ENCODE measurements at places on chromosomes 3 and 15. TPM values are rescaled to one million over a fixed set of nuclear protein-coding genes. Genes with fewer than 3 reads are reported as not detected.
A peak's percentile ranks its signal among the peaks of the same experiment; 100 is the strongest.

DNA sequence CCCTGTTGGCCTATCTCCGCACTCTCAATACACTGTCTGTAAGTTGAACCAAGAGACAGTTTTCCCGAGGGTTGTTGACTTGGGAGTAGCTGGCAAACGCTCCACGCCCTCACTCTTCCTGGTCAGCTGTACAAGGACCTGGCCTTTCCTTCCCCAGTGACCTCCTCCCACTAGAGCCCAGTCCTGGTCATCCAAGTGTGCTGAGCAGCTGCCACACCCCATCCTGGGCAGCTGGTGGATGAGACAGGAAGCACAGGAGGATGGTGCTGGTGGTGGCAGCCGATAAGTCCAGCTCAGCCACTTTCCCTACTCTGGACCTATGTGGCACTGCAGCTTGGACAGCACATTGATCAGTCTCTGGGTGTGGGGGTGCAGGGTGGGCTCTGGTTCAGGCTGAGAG lies 19.8 kb downstream of the PFKFB4 start:
- DNase-seq = no peak

- DNase-seq = no peak
Observed at GRCh38 chr15:59904450-59905135, 99.5 kb upstream of the FOXB1 start.

GRCh38 chr3:134065252-134066157 lies 35.8 kb upstream of the SLCO2A1 start:
- DNase-seq = no peak

DNA sequence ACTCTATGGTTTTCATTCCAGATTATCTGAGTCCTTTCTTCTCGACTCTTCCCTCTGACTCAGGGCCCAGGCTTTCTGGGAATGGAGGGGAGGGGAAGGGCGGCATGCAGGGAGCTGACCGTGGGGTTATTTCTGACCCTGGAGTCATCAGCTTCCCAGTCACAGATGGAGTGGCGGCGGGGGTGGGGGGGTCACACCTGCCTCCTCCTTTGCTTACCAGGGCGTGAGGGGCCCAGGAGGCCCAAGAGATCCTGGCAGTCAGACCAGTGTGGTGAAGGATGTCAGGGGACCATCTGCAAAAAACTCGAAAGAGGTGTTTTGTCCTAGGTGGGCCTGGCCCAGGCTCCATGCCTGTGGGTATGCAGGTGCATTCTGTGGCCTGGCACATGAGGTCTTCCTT lies 996 bp upstream of the XIRP1 start:
- DNase-seq = no peak

- DNase-seq = no peak
Observed at GRCh38 chr3:128482666-128483656, 10.0 kb downstream of the GATA2 start.

DNA sequence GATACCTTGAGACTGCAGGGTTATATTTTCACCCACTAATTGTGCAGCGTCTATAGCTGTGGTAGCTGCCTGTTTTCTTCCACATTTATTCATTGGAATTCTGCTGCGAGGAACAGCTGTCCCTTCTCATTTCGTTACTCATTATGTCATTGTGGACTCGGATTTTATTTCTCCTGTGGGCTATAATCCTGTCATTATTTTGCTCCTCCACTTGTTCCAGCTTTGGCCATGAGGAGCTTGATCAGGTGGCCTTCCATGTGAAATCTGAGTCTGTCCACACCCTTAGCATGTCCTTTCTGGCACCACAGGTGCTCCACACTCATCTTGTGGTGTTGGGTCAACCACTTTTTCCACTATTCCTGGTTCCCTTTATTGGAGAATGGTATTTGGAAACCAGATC lies 14.8 kb downstream of the LYSMD4 start:
- DNase-seq = no peak

DNA sequence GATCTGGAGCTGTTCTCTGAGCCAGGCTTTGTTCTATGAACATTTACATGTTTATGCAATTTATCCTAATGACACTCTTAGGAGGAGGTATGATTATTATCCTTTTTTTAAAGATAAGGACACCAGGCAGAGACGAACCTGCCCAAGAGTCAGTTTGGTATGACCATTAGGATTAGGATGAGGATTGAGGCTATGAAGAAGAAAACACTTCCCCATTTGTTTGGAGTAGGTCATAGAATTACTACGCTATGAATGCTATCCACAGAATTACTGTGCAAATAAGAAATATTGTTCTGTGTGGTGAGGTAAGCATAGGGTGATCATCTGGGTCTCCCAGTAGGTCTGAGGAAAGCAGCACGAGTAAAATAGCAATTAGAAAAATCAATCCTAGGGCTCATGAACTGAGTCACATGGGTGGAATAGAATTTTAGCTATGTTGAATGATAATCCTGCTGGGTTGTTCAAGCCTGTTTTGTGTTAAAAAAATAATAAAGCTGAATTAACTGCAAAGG lies 23.9 kb downstream of the EIF4E3 start:
- no peak for DNase-seq

GRCh38 chr3:189841473-189842205 lies 210.4 kb downstream of the TP63 start:
- no peak for DNase-seq

- DNase-seq = peak; percentile 39
Observed at GRCh38 chr15:42032376-42033213, 11.8 kb upstream of the PLA2G4E start.

GRCh38 chr3:157280786-157281185 lies 120.8 kb upstream of the CCNL1 start:
- no peak for DNase-seq

GRCh38 chr3:56282341-56282740 lies 185.9 kb downstream of the ERC2 start:
- no peak for DNase-seq

GRCh38 chr3:141898908-141899307 lies 22.5 kb downstream of the ATP1B3 start:
- DNase-seq = no peak

DNA sequence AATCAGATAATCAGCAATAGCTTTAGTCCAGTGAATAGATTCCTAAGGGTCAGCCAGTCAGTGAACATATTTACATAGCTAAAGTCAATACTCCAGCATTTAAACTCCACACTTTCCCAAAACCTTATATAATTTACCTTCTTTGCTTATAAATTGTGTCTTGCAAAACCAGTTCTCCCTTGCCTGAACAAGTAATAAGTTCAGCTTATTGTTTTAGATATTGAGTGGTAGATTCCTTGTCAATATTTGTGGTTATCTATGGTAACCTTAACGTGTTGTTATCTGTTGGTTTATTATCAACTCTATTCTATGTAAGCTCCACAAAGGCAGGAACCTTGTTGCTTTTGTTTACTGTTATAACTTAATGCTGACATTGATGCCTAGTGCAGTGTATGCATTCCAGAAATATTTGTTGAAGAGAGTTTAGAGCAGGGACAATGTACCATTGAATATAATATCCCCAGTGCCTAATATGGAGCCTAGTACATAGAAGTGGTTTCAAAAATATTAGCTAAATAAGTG lies 24.0 kb downstream of the PLSCR5 start:
- no peak for DNase-seq

DNA sequence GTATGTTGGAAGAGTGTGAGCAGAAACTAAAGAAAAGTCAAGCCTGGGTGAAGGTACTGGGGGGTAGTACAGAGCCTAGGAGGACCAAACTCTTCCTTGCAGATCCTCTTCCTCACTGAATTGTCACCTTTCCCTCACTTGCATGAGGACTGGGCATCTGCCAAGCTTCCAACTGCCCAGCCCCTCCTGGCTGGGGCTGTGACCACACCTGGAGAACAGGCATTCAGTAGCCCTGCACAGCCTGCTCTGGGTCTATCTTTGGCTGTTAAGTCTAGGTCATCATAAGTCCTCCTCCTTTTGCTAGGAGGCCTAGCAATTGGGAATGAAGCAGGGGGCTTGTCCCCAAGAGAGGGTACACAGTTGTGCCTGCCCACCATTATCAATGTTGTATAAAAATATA lies 55.2 kb downstream of the CAPN7 start:
- no peak for DNase-seq

- DNase-seq = no peak
Observed at GRCh38 chr15:47673232-47673761, 44.0 kb upstream of the SEMA6D start.

- DNase-seq = no peak
Observed at GRCh38 chr15:49155834-49156627, 632 bp upstream of the COPS2 start.

- no peak for DNase-seq
Observed at GRCh38 chr3:50370594-50370993, 11.3 kb upstream of the TMEM115 start.

DNA sequence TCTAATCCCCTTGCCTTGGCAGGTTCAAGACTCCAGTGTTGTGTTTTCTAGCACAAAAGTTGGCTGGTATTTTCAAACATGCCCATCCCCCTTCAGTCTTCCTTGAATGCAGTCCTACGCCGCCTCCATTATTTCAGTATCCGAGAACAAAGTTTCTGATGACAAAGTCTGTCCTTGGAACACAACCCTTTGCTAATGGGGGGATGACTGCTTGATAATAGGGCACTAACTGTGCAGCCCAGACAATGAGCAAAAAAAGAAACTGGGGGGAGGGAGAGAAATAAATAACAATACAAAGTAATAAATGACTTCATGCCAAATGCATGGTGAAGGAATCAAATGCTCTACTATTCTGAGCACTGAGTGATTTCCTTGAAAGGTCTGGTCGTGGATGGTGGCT lies 310.1 kb downstream of the FOXP1 start:
- DNase-seq = no peak

DNA sequence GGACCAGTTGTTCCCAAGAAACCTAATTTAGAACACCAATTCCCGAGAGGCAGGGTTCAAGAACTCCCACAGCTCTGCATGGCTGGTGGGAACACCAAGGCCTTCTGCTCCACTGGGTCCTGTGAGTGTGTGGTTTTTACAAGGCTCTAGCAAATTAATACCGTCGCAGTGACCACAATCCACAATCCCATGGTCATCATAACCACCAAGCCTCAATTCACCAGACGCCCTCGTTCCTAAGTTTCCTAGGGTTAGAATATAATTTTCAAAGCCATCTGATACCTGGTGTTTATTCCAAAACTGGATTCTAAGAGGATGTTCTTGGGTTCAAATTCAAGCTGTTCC lies 114.9 kb upstream of the RPL32 start:
- no peak for DNase-seq

DNA sequence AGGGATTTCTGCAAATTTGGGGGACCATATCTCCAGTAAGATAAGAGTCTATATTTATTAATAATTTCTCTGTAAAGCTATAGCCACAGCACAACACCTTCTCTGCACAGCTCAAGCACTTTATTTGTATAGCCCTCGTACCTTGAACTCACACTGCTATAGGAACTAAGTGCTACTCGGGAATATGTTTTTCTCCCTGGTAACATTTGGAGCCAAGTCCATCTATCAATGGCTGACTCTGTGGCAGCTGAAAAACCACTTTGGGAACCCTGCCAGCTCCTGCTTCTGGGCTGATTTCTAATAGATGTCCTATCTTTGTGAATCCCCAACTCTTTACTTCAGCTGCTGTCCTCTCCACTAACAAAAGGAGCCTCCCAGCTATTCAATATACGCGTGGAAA lies 298.5 kb downstream of the GBE1 start:
- DNase-seq = no peak

DNA sequence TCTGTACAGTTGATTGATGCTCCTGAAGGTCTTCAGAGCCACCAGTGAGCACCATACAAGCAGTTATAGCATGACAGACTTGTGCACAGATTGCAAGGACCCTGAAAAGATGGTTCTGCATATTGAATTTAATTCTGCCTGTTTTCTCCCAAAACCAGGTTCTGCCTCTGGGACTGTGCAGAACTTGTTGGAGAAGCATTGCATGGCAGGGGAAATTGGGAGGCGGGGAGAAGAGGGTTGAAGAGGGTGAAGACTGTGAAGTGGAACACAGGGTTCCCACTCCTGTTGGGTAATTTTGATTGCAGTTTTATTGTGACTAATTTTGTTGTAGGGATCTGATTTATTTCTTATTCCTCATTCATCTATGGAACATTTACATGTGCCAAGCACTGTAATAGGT lies 10.3 kb downstream of the ZNF80 start:
- no peak for DNase-seq

DNA sequence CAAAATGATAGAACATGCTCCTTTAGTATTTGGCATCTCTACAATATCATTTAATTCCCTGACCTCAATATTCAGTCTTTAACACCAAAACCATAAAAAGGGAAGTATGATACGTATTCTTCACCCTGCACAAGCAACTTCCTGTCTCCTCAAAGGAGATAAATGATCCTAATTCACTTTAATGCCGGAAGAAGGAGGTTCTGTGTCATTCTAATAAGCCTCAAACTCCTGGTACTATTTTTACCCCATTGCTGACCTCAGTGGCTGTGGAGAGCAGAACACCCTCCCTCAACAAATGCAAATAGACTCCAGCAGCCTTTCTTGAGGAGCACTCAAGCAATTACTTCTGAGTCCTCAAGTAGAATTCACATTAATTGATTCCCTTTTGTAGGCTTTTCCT lies 173.3 kb downstream of the TMEM108 start:
- DNase-seq = no peak

DNA sequence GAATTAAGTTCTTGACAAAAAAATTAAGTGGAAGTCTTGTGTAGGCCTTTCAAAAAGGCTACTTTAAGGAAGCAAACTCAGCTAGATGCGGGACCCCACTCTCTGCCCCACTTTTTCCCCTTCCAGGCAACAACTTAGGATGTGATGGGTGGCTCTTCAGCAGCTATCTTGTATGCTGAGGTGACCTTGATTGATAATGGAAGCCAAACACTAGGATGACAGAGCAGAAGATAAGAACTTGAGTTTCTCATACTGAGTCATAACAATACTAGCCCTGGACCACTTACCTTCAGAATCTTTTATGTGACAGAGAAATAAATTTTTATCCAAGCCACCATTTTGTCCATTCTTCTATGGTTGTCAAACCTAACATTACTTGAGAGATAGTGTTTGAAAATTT lies 16.1 kb downstream of the PDCD10 start:
- DNase-seq = no peak

DNA sequence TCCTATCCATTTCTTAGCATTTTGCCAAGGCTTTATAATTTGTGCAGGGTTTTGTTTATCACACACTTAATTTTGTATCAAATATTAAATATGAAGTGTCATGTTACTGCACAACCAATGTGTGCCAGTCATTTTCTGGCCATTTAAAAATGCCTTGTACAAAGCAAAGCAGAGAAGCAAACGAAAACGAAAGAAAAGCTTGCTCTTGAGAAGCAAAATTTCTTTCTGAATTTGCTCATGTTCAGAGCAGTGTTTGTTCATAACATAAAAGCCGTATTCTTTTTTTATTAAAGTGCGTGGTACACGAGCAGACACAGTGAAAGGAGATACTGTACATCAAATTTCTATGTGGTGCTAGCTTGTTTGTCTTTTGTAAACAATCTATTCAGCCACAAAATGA lies 792.6 kb downstream of the NAALADL2 start:
- no peak for DNase-seq

GRCh38 chr15:27532358-27532757 lies 561.4 kb downstream of the GABRG3 start:
- no peak for DNase-seq

GASK1A gene
- total RNA-seq = 0.29 TPM

TMEM158 gene
- 2.5 TPM for total RNA-seq

PDZRN3 gene
- total RNA-seq = not detected

CAV3 gene
- total RNA-seq = not detected

HRG gene
- not detected for total RNA-seq

LINGO1 gene
- total RNA-seq = not detected

IGSF11 gene
- total RNA-seq = 0.33 TPM
